ENCODE measurements at places on chromosomes 7 and 10.

GRCh38 chr7:150371131-150371995 lies 2.7 kb downstream of the REPIN1 start:
- no peak for DNase-seq

DNA sequence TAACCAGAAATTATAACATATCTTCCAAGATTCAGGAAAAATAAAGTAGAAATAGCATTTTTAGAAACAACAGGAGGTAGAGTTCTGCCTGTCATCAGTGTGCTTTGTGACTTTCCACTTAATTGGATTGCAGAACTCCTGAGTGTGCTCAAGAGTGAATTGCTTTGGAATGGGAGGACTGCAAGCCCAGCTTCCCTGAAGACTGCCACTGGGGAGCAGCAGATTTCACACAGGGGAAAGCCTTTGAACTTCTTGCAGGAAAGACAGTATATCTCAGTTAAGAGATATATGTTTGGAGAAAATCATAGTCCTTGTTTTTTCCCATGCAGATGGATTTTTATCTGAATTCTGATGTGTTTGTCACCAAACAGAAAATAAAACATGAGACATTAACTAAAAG lies 124.5 kb downstream of the TMEM168 start:
- DNase-seq: no peak

DNA sequence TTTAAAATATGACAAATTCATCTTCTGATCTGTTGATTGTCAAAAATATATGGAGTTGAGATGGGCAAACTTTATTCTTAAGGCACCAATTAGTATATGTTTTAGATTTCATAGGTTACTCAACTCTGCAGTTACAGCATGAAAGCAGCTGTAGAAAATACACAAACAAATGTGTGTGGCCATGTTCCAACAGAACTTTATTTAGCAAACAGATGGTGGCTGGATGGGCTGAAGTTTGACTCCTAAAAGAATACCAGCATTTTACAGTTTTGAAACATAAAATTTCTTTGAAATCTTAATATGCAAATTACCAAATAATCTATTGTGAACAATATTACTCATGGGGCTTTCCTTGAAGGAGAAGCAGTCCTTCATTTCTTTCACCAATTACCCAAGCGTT lies 1206.0 kb upstream of the LRRTM3 start:
- no peak for DNase-seq

DNA sequence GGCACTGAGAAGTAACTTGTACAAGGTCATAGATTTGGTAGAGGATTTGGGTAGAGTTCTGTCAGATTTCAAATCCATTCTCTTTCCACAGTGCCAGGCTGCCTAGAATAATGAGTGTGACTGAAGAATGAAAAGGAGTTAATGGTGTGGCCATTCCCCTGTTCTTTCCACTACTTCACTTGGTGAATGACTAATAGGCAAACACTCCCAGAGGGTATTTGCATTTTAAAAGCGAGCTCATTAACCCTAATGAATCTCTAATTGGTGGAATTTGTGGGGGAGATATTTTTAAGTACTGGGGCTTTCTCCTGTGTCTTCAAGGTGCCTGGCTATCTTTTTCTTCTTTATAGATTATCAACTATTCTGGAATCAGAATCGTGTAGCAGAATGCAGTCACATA lies 74.8 kb upstream of the RPA3 start:
- DNase-seq: no peak

DNA sequence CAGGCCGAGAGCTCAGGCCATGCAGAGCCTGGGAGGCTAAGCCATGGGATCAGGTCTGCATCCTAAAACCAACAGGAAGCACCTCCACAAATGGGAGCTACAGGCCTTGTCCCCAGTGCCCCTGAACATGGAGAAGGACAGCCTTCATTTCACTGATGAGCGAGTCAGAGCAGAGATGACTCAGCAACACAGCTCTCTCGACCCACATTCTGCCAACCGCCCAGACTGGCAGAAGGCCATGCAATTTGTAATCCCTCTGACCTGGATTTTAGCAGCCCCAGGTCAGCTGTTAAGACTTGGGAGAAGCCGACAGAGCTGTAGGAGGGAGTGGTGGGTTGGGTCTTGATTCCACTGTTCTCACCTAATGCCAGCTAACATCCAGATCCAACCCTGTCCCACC lies 25.5 kb downstream of the VOPP1 start:
- DNase-seq: peak; percentile 91

DNA sequence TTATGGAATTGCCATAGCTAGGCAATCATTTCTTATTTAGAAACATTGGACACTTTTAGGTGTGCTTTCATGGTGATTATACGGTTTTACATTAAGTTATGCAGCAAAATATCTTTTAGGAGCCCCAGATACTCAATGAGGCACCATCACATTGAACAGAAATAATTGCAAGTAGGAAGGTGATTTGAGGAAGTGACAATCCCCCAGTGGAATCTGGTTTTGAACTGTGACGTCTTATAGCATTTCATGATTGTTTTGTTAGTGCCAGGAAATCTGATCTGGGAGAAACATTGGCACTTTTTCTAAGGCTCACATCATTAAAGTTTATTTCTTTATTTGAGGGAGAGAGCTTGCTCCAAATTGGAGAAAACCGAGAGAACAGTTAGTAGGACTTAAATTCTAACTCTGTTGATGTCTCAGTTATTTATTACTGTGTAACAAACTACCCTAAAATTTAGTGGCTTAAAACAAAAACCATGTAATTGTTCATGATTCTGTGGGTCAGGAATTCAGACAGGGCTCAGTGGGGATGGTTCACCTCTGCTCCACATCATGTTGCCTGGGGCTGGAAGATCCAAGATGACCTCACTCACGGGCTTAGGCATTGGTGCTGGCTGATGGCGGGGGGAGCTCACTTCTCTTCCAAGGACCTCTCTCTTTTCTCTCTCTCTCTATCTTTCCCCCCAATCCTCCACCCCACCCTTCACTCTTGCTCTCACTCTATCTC lies 78.2 kb upstream of the STEAP1B start:
- peak; percentile 96 for DNase-seq

DNA sequence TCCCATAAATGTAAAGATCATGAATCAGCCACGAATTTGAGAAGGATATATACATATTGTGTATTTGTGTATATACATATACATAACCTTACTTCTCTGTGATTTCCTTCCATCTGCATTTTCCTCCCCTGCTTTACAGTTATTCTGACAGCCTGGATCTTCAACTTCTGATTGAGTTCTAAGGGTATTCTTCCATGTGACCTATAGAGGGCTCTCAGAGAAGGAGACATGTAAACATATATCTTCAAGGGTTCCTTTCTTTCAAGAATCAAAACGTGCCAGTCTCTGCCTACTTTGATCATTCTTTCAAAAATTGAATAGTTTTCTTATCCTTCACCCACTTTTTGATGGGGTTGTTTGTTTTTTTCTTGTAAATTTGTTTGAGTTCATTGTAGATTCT lies 453.7 kb upstream of the POT1 start:
- DNase-seq: no peak

GRCh38 chr10:3006093-3006492 lies 61.3 kb upstream of the PFKP start:
- no peak for DNase-seq

DNA sequence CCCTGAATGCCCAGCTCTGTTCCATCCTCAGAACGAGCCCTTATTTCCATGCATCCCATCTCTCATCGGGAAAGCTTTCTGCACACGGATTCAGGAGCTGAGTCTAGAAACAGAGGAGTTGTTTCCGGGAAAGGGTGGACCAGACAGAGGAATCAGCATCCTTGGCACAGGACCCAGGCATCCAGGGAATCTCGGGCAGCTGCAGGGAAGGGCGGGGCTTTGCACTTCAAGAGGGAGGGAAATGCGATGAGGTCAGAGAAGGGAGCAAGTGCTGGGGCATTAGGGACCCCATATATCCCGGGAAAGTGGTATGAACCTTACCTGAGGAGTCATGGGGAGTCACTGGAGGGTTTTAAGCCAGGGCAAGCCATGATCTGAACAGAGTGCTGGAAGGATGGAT lies 68.5 kb downstream of the NPTX2 start:
- DNase-seq: no peak

- DNase-seq: no peak
Observed at GRCh38 chr7:128352153-128352537, 8.4 kb upstream of the RBM28 start.

GRCh38 chr7:95549818-95550529 lies 46.3 kb downstream of the PDK4 start:
- DNase-seq: peak; percentile 82

- peak; percentile 42 for DNase-seq
Observed at GRCh38 chr7:98116656-98117461, 10.2 kb downstream of the LMTK2 start.

DNA sequence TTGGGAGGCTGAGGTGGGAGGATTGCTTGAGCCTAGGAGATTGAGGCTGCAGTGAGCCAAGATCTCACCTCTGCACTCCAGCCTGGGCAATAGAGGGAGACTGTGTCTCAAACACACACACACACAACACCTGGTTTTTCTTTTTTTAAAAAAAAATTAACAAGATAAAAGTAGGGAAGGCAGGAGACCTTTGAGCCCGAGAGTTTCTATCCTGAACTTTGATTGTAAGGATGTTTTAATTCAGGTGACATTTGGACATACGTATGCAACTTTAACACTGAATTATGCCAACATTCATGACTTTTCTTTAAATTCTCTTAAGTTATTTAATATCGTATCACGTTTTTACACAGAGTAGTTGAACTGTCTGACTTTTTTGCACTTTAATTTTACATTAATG lies 11.7 kb upstream of the CYP2E1 start:
- no peak for DNase-seq

DNA sequence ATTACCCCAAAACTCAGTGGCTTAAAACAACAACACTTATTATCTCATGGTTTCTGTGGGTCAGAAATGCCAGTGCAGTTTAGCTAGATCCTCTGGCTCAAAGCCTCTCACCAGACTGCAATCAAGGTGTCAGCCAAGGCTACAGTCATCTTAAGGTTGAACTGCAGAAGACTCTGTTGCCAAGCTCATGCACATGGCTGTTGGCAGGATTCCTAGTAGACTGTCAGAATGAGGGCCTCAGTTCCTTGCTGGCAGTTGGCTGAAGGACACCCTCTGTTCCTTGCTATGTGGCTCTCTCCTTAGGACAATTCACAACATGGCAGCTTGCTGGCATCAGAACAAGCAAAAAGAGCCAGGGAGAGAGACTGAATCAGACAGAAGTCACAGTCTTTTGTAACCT lies 34.7 kb downstream of the TOMM7 start:
- DNase-seq: no peak

DNA sequence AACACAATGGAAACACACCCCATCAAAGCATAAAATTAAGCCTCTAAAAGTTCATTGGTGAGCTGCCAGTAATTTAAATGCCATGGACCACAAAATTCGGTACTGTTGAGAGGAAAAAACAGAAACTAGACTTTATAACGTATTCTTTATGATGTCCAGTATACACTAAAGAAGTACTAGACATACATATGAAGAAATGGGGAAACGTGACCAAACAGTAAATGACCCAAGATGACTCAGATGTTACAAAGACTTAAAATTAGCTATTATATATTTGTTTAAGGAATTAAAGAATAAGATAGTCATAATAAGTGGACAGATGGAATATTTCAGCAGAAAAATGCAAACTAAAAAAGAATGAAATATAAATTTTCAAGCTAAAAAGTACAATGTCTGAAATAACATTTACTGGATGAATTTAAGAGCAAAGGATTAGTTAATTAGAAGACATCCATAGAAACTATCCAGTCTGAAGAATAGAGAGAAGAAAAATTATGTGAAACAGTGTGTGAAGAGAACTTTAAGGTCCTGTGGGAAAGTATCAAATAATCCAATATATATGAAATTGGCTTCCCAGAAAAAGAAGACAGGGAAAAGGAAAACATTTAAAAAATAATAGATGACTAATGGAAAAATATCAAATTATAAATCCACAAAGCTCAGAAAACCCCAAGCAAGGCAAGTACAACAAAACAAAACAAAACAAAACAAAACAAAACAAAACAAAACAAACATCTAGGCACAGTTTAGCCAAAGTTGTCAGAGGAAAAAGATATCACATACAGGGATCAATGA lies 69.4 kb downstream of the SAMD9 start:
- peak; percentile 37 for DNase-seq

GRCh38 chr7:7808626-7809025 lies 90.2 kb upstream of the RPA3 start:
- no peak for DNase-seq

GRCh38 chr7:3589752-3590151 lies 288.7 kb downstream of the SDK1 start:
- DNase-seq: no peak

GRCh38 chr7:55206235-55207029 lies 158.7 kb upstream of the LANCL2 start:
- DNase-seq: peak; percentile 54

GRCh38 chr7:94781236-94781635 lies 125.3 kb upstream of the SGCE start:
- DNase-seq: no peak

- peak; percentile 18 for DNase-seq
Observed at GRCh38 chr7:133650069-133650468, 397.2 kb downstream of the EXOC4 start.

DNA sequence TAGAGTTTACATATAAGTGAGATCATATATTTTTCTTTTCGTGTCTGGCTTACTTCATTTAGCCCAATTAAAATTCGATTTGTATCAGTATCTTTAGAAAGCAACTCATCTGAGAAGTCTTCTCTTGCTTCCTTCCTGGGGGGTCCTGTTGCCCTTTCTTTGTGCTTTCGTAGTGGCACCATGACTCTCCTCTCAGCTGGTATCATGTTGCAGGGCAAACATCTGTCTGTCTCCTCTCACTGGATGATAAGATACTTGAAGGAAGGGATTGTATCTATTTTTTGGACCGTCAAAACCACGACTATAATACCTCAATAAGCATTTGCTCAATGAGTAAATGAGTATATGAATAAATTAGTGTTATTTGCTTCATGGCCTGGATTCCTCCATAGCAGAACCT lies 382.5 kb upstream of the SORCS1 start:
- no peak for DNase-seq

GRCh38 chr7:14292737-14293136 lies 303.3 kb upstream of the ETV1 start:
- no peak for DNase-seq

DNA sequence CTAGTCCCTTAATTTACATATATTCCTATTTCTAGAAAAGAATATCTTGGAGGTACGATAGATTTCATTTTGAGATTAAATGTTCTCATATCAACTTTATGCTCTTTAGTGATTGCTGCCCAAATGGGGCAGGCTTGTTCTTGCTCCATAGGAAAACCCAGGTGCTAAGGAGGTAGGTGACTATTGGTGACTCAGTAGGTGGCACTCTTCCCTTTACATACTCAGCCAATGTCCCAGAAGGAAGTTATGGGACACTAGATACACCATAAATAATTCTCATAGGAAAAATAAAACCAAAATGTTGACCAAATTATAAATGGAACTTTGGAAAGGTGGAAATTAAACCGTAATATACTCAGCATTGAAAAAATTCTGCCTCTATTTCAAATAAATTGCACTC lies 4.0 kb downstream of the SKAP2 start:
- DNase-seq: no peak

GRCh38 chr10:11647676-11648075 lies 36.2 kb upstream of the USP6NL start:
- DNase-seq: no peak

DNA sequence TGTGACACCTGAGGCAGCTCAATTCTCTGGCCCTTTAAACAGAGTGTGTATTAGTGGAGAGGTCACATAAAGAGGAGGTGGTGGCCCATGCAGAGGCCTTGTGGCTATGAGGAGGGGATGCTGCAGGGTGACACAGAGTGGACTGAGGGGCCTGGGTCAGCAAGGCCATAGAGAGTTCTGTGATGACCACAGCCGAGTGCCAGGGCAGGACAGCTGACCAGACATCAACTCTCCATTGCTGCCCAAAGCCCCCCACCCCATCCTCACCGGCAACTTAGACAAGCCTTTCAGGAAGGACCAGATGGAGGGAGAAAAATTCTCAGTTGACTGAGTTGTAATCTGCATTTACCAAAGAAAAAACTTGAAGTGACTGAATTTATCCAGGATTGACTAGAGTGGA lies 378.1 kb downstream of the RPS24 start:
- DNase-seq: no peak
